Endothelial cell of umbilical vein (primary cell): ENCODE measurements at places on chromosomes 12 and 14. TPM values are rescaled to one million over a fixed set of nuclear protein-coding genes. Genes with fewer than 3 reads are reported as not detected.

- peak; percentile 48 for DNase-seq
Observed at GRCh38 chr14:33127531-33127930, 188.9 kb downstream of the NPAS3 start.

DNA sequence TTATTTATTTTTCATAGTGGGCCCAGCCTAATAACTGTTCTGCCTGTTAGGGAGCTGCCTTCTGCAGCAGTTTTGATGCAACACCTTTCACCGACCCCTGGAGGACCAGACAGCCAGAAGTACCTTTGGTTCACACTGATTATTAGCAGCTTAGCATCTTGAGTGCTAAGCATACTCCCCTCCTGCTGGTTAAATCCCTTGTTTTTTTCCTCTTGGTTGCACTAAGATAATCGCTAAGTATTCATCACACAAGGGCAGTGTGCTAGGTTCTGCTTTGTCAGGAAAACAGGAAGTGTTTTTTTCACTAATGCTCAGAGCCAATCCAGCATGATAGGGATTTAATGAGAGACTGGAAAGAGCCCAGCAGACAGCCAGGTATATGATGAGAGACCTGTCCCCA is 437.0 kb downstream of the FUT8 start:
- no peak for DNase-seq

- no peak for DNase-seq
Observed at GRCh38 chr12:2832550-2833127, 2.2 kb downstream of the NRIP2 start.

GRCh38 chr12:104834607-104835006 is 123.5 kb downstream of the SLC41A2 start:
- no peak for DNase-seq

GRCh38 chr12:19450362-19450761 is 11.1 kb downstream of the AEBP2 start:
- no peak for DNase-seq

- DNase-seq: peak; percentile 31
Observed at GRCh38 chr14:70982200-70982599, 74.9 kb downstream of the PCNX1 start.

- peak; percentile 90 for DNase-seq
Observed at GRCh38 chr14:75310295-75311111, 31.9 kb downstream of the FOS start.

DNA sequence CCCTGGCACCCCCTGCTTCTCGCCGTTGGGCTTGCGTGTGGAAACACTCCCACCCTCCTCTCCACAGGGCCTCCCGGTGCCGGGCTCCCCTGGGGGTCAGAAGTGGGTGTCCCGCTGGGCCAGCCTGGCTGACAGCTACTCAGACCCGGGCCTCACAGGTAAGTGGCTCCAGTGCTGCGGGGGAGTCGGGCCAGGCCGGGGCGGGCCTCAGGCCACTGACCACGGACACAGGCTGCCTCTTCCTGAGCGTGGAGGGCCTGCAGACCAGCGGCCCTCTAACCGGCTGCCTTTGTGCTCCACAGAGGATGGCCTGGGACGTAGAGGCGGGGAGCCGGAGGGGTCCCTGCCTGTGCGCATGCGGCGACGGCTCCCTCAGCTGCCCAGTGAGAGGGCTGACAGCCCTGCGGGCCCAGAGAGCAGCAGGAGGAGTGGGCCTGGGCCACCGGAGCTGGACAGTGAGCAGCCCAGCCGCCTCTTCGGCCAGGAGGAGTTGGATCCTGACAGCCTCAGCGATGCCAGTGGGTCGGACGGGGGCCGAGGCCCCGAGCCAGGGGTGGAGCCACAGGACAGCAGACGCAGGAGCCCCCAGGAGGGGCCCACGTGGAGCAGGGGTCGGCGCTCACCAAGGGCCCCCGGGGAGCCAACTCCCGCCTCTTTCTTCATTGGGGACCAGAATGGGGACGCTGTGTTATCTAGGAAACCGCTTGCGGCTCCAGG is 21.1 kb downstream of the CEP170B start:
- DNase-seq: no peak

- DNase-seq: peak; percentile 60
Observed at GRCh38 chr12:85280984-85281630, 1.1 kb downstream of the ALX1 start.

- DNase-seq: peak; percentile 22
Observed at GRCh38 chr12:12240662-12241340, 26.0 kb downstream of the LRP6 start.

DNA sequence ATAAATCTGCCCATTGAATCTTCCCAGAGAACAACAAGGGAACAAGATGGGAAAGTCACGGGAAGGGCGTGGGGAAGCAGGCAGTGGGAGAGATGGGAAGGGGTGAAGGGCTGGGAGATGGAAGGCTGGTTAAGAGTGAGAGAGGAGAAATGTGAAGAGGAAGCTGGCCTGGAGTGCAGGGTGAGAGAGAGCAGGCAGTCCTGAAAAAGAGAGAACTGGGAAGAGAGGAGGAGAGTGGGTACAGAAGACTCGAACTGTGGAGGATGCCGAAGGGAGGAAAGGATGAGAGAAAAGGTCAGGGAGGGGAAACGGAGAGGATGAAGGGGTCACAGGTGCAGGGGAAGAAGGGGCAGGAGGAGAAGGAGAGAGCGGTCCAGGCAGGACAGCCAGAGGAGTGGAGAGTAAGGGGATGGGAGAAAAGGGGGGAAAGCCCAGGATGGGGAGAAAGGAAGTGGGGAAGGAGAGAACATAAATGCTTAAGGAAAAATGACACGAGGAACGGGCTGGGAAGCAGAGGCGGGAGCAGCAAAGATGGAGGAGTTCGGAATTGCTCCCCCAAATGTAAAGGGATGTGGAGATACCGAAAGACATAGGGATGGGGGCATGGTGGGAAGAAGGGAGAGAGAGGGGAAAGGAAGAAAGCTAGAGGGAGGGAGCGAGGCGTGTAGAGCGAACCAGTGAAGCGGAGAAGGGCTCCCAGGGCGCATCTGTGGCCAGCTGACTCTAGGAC is 1.2 kb downstream of the PIANP start:
- no peak for DNase-seq

GRCh38 chr12:123867141-123867540 is 105.0 kb downstream of the DNAH10 start:
- DNase-seq: no peak

DNA sequence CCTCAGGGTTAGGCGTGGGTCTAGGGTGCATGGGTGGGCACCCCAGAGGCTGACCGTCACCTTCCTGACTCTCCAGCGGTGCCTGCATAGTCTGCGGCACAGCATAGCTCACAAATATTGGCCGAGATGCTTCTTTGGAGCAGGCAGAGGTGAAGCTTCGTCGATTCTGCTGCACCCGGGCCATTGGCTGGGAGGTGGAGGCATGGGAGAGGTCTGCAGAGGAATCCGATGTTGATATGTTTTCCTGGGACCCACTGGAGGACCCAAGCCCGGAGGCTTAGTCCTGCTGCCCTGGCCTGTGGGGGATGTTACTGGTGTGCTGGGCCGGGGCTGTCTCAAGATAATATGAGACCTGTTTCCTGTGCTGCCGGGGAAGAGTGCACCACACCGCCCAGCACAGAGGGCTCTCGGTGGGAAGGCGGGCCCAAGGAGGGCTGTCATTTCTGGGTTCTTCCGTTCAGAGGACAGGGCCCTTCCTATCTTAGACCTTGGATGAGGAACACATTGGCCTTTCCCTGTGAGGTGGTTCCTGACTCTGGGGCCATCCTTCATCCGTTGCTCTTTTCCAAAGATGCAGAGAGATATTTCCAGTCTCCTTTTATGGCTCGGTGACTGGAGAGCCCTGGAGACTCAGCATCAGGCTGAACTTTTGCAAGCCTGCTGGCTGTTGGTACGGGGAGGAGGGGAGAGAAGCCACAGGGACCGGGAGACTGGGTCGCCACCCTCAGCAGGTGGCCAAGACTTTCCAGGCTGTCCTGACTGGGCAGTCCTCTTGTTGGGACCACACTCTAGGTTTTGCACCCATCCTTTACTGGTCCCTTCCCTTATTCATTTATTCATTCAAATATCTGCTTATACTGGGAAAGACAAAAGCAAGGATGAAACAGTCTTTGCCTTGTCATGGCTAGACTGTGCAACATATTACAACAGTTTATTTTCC is 143.5 kb downstream of the TSPAN9 start:
- DNase-seq: no peak

DNA sequence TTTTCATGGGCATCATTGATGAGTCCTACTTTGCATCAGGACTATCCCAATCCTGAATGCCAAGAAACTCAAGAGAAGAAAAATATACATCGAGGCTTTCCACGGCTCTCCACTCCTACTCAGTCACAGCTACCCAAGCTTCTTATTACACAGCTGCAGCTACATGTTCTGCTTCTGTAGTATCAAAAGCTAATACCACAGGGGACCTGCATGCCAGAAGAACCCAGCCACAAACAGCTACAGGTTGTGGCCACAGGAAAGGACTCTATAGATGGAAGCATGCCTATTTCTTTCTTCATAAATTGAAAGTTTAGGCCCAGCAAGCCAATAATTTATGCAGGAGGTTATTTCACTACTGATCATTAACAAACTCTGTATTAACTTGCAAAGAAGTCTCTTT is 209.7 kb upstream of the EGLN3 start:
- no peak for DNase-seq

DNA sequence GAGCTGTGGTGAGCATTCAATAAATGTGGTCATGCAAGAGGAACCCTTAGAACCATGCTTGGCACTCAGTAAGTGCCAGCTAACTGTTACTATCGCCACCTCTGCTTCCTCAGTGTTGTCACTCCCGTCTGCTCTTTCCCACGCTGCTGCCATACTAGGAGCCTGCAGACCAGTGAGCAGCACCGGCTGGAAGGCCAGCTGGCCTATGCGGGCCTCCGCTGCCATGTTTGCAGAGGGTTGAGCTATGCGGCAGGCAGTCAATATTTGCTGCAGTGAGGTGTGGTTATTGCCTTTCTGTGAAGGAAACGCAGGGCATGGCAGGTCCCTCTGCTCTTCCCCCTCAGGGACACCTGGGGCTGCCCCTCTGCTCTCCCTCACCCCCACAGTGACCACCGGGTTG is 13.0 kb downstream of the KMT5A start:
- no peak for DNase-seq

DNA sequence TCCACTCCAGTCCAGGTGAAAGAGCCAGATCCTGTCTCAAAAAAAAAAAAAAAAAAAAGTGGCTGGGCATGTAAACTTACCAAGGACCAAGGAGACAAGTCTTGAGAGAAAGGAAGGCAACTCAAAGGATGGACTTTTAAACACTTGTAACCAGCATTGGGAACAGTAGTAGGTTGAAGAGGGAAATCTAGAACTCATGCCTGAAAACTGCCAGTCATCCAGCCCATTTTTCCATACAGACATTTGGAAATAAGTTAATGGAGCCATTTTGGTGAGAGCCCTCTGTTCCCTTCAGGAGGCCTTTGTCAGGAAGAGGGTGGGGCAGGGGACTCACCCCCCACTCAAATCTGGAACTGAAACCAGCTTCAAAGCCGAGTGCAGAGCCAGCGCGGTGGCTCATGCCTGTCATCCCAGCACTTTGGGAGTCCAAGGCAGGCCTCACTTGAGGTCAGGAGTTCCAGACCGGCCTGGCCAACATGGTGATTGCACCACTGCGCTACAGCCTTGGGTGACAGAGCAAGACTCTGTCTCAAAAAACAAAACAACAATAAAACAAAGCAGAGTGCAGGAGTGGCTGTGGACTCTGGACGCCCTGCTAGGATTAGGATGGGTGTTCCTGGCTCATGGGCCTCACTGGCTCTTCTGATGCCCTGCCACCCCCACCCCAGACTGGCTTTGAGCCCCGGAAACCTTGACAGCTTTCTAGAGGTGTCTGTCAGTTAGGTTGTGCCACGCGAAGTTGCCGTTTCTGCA is 1.6 kb upstream of the MLXIP start:
- no peak for DNase-seq

DNA sequence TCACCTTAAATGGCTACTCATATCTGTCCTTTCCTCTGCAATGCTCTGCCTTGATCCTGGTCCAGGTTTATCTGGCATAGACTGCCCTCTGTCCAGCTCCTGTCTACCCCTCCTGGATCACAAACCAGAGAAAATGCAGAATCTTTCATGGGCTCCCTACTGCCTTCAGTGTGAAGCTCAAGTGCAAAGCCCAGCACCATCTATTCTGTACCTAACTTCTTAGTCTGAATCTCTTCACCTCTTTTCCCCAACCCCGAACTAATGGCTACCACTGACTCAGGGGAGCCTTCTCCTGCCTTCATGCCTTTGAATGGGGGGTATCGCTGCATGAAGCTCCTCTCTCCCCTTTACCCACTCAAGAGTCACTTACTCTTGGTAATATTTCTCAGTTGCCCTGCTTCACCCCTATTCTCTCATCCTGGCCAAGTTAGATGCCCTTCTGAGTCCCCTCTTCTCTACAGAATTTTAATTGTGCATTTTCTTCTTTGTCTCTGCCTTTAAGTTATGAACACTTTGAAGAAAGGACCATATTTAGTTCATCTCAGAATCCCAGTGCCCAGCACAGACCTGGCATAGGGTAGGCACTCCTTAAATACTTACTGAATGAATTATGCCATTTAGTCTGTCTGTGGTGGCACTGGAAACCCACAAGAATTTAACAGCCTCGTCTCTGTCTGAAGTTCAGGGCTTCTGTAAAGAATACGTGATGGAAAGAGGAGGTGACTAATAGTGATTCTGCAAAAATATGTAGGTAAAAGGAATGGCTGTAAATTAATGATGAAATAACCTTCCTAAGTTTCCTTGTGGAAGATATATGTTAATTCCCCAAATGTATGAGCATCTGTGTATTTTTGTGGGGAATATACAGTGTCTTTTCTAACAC is 191.3 kb upstream of the AMIGO2 start:
- DNase-seq: no peak

DNA sequence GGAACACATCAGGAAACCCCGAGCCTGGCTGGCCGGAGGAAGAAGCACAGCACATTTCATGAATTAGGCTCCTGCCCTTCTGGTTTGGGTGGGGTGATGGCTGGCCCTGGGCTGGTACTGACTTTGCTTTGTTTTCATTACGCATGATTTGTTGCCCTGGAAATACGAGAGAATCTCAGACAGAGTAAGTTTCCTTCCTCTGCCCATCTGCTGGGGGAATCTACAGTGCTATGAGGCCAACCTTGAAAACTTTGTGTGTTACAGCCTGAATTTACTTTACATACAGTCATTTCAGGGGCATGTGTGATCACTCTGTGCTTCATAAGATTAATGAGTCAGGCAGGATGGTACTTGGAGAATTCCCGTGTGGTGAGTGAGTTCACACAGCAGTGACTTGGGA is 20.5 kb upstream of the SLC5A8 start:
- DNase-seq: no peak

DNA sequence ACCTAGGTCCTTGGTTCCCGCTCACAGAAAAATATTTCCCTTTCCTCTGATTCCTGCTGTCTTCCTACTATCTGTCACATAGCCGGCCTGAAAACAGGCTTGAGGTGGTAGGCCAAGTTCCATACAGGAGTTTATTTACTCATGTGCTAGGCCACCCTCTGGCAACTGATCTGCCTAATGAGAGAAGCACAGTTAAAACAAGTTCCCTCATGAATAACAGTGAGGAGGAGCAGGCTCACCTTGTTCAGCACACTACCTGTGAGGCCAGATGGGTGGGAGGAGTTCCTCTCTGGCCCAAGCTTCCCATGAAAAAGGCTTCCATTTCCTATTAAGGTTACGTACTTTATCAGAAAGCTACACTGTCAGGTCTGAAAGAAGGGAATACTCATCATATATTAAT is 206.0 kb downstream of the MYRFL start:
- no peak for DNase-seq

Gene HOXC12
- total RNA-seq: not detected in 2 replicates

Gene LGR5
- total RNA-seq: not detected in 2 replicates

Gene ADGRD1
- total RNA-seq: not detected in 2 replicates

Gene KRT83
- total RNA-seq: not detected in 2 replicates

Gene LTB4R2
- 9.1 and 13.1 TPM in 2 replicates for total RNA-seq

Gene RNASE3
- total RNA-seq: not detected in 2 replicates

Gene LMO3
- not detected in 2 replicates for total RNA-seq

Gene KRT75
- total RNA-seq: not detected in 2 replicates

Gene SDR9C7
- not detected in 2 replicates for total RNA-seq

Gene GPRC5D
- not detected in 2 replicates for total RNA-seq

Gene NRL
- total RNA-seq: 0.62 and 0.71 TPM in 2 replicates
